Activated naive CD8-positive, alpha-beta T cell treated with anti-CD3 and anti-CD28 coated beads, Interleukin-2, amount 50 U/mL, for 24 hours (primary cell): ENCODE measurements at places on chromosomes 3 and 15.

GRCh38 chr3:184423561-184423960 is 43.7 kb downstream of the CHRD start:
- no peak for DNase-seq

- DNase-seq: no peak
Observed at GRCh38 chr3:73401616-73402279, 223.0 kb downstream of the PDZRN3 start.

GRCh38 chr3:164620423-164620822 is 457.9 kb downstream of the SI start:
- DNase-seq: no peak

DNA sequence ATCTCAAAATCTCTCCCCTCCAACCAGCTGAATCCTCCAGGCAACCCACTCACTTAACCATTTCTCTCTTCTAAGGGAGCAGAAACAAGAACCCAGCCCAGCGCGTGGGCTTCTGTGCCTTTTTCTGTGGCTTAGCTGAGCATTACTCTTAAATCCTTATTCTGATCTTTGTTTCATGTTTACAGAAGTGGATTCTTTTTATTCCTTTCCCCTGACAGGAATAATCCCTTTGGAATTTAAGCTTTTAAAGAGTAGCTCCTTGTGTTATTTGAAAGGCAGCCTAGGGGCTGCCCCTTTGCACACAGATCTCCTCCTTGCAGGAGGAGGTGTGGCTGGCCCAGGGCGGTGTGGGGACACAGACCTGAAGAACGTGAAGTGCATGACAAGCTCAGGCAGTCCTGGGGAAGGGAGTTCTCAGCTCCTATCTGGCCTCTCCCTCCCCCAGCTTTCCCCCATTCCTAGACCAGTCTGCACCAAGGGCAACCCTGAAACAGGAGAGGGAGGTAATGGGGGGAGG is 77.1 kb upstream of the UBE2E1 start:
- DNase-seq: no peak

- no peak for DNase-seq
Observed at GRCh38 chr15:38496151-38496550, 42.2 kb downstream of the FAM98B start.

- DNase-seq: no peak
Observed at GRCh38 chr3:106590216-106590615, 721.4 kb upstream of the CBLB start.

GRCh38 chr3:138005627-138006026 is 4.3 kb upstream of the CLDN18 start:
- no peak for DNase-seq

DNA sequence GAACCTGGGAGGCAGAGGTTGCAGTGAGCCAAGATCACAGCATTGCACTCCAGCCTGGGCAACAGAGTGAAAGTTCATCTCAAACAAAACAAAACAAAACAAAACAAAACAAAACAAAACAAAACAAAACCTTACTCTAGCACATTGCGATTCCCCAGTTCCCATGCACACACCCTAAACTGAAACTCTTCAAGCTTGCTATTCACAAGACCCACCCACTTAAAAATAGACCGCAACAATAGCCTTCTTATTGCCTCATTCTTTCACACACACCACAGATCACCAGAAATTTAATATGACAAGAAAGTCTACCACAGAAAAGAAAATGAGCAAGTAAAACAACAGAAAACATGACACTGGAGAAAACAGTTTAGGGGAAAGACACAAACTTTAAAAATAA is 598.4 kb downstream of the FHIT start:
- DNase-seq: no peak

DNA sequence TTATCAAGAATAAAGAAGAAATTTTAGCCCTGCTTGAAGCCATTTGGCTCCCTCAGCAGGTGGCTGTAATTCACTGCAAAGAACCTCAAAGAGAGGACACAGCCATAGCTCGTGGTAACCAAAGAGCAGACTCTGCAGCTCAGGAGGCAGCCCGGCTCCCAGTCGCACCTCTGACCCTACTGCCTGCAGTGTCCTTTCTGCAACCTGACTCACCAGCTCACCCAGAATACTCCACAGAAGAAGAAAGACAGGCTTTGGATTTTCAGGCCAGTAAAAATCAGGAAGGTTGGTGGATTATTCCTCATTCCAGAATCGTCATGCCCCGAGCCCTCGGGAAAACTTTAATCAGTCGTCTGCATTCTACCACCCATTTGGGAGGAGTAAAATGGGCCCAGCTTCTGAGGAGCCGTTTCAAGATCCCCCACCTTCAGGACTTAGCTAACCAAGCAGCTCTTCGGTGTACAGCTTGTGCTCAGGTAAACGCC is 38.6 kb downstream of the ZBTB11 start:
- no peak for DNase-seq

DNA sequence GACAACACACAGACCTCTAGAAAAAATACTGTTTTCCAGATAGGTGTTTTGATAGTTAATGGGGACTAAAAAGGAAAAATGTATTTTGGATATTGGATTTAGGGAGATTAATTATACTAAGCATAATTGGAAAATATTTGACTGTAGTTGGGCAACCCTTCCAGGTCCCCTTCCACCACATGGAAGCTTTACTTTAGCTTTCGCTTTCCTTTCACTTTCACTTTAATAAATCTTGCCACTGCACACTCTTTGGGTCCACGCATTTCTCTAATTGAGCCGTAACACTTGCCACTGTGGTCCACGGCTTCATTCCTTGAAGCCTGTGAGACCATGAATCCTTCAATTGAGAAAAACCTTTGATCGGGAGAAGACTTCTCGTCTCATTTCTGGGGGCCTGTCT is 15.5 kb downstream of the GLDN start:
- no peak for DNase-seq

DNA sequence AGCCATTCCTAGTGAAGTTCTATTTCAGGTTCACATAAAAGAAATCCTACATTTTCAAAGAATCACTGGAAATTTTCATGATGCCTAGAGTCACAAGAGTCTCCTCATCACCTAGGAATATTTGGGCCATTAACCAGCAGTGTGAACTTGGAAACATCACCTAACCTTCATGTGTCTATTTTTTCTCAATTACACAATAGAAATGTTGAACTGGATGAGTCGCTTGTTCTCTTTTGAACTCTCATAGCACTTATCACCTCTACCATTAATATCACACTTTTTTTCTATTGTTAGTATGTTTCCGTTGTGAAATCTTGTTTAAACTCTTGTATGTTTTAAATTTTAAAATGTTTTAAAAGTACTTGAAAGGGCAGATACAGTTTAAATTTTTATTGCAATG is 371.3 kb downstream of the CADM2 start:
- DNase-seq: no peak

DNA sequence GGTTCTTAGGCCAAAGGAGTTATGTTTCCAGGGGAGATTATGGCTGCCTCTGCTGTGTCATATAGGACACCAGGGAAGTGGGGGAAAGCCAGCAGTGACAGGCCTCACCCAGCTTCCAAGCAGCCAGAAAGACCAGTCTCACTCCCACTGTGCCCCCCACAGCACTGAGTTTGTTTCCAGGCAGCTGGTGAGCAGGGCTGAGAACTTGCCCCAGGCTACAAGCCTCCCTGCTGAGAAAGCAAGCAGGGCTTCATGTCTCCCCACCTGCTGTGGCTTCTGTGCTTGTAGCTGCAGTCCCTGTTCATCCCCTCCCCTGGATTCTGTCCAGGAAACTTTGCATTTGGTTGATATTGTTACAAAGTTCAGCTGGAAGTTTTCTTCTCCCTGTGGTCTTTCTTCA is 376.3 kb downstream of the PDCD6IP start:
- no peak for DNase-seq

DNA sequence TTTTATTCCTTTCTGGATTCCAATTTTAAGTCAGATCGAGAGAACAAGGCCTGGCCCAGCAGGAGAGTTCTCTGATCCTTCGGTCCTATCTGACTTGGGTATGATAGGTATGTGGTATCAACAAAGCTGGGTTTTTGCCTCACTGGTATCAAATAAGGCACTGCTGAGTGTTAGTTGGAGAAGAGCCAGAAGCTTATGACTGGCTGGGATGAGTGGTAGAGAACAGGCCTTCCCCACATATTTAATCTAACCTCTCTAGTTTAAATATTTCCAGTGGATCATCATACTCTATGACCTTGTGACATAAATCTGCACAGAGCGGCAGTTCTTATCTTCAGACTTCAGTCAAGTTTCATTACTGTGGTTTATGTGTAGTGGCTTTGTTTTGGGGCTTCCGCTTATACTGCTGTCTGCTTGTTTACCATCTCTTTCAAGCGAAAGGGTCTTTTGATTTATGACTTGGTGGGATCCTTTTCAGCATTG is 164.5 kb downstream of the PTPRG start:
- no peak for DNase-seq

DNA sequence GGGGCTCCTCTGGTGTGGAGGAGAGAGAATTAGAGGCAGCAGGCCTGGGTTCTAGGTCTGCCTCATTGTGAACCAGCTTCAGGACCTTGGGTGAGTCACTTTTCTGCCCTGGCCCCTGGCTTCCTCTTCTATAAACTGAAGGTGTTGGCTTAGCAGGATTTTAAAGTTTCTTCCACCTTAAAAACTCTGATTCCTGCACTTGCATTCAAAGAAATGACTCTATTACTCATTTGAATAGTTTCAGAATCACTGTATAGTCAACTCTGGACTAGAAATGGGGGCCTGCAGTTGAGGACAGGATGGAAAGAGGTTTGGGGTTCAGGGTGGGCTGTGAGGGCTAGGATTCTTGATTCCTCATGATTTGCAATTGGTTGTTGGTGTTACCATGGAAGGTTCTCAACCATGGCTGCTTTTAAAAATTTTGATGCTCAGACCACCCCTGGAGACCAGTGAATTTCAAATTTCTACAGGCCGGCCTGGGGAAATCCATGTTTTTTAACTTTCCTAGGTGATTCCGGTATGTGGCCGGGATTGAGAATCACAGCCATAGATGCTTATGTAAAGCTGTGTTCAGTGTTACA is 19.9 kb downstream of the SMAD3 start:
- no peak for DNase-seq

DNA sequence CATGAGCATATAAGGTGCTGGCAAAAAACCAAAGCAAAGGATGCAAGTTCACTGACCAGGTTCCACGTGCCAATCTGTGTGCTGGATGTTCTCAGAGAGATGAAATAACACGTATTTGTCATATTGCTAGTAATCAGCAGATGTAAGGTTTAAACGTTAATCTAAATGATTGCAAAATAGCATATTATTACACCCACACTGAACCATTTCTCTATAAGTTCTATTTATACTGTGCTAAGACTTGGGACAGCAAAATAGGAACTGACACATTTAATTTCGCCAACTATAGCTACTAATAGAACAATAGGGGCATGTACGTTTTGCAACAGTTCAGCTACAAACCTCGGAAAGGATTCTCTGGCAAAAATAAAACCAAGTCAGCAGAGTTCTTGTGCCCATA is 350.3 kb upstream of the ZNF385D start:
- DNase-seq: no peak

DNA sequence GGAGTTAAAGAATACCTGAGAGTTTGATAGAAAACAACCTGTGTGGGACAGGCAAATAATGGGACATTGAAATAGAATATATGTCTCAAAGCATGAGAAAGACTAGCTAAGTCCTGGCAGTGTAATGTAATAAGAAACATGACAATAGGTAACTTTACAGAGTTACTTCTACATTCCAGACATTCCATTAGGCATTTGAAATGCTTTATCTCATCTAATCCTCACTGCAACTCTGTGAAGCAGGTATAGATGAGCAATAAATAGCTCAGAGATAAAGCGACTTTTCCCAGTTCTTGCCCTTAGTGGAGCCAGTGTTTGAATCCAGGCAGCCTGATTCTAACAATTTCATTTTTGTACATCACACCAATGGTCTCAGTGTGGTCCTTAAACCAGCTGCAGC is 76.8 kb downstream of the CPNE4 start:
- no peak for DNase-seq

DNA sequence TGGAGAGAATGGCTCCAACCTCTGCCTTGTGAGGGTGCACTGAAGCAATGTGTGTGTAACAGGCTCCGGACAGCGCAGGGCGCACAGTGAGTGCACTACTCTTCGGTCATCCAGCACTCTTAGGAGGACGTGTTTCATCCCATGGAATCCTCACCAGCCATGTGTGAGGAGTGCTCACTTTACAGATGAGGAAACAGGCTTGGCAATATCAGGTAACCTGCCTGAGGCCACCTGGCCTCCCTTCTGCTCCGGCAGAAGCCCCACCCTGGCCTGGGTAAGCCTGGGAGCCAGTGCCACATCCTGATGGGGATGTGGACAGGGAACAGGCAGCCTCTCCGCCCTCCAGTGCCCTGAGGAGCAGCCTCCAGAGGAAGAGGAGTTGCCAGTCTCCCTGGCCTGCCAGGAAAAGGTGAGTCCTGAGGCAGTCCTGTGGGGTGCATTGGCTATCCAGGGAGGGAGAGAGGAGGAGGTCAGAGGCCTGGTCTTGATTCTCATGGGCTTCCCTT is 39.4 kb upstream of the LIMD1 start:
- no peak for DNase-seq

GRCh38 chr3:102714567-102714966 is 279.8 kb downstream of the ZPLD1 start:
- no peak for DNase-seq

DNA sequence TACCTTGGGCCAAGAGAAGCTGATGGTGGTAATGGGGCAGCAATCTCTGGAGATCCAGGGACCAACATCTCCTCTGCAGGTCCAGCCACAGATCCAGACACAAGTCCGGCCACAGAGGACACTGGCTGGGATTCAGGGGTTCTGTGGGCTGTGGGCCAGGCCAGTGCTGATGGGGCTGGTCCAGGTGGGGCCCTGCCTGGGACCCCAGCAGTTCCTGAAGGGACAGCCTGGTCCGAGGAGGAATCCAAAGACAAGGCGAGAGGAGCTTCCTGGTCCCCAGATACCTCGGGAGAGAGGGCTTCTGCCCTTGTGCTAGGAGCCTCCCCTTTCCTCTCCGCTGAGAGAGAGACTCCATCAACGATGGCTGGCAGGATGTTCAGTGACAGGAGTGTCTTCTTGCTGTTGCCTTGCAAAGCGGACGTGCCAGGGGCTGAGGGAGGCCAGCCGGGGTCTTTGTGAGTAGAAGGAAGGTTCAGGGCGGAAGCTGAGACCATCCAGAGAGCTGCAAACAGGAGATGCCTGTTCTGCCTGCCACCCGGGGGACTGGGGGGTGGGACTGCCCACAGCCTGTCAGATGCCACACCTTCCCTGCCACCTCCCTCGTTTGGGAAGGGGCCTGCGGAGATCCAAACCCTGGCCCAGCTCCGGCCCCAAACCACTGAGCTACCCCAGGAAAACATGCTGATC is 24.5 kb upstream of the GOLGA6C start:
- DNase-seq: no peak

GRCh38 chr15:41438206-41438605 is 21.3 kb downstream of the RTF1 start:
- no peak for DNase-seq

DNA sequence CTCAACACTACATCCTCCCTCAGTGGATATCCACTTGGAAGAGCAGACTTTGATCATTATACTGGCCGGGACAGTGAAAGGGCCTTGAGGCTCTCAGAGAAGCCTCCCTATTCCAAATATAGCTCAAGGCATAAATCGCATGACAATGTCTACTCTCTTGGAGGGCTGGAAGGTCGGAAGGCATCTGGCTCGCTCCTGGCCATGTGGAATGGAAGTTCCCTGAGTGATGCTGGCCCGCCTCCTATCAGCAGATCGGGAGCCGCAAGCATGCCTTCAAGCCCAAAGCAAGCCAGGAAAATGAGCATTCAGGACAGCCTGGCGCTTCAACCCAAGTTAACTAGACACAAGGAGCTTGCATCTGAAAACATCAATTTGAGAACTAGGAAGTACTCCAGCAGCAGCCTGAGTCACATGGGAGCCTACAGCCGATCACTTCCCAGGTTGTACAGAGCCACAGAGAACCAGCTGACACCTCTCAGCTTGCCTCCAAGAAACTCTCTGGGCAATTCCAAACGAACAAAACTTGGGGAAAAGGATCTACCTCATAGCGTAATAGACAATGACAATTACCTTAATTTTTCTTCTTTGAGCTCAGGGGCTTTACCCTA is 25.4 kb downstream of the PHLDB2 start:
- no peak for DNase-seq
